Stimulated activated CD4-positive, alpha-beta T cell treated with anti-CD3 and anti-CD28 coated beads, Interleukin-1b, Interleukin-23, amount 100 ng/mL, for 1 hour (primary cell): ENCODE measurements at places on chromosomes 2 and 18.

DNA sequence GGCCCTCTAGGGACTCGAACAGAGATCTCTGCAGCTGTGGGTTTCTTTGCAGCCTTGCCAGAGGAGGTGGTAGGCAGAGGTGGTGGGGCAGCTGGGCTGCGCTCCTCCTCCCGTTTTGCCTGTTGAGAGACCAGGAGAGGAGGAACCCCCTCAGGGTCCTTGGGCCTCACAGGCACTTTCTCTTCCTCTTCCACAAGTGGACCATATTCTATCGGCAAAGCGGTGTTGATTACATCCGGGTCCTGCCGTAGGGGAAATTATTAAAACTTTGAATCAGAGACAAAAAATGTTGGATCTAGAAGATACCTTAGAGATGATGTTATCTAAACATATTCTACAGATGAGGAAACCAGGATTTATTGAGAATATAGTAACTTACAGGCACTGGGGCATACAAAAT, 78.5 kb downstream of the CLIP4 start:
- no peak for DNase-seq

DNA sequence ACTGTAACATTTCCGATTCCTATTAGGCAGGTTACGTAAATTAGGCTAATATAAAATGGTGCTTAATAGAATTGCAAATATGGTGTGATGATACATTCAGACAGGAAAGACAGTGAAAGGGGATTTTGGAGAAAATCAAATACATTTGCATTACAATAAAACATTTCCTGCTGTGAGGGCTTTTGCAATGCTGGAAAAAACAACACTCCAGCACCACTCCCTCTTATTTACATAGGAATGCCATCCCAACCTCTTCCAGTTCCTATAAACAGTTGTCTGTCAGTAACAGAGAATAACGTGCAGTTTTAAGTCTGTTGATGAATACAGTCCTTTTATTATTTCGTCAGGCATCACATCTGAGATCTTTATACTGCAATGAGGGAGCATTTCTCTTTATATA, 298.8 kb upstream of the FANCL start:
- DNase-seq = no peak

DNA sequence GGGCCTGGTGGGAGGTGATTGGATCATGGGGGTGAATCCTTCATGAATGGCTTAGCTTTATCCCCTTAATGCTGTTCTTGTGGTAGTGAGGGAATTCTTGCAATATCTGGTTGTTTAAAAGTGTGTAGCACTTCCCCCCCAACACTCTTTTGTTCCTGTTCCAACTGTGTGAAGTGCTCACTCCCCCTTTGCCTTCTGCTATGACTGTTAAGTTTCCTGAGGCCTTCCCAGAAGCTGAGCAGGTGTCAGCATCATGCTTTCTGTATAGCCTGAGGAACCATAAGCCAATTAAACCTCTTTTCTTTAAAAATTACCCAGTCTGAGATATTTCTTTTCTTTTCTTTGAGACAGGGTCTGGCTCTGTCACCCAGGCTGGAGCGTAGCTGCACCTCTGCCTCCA, 139.4 kb downstream of the RNF152 start:
- DNase-seq = no peak

DNA sequence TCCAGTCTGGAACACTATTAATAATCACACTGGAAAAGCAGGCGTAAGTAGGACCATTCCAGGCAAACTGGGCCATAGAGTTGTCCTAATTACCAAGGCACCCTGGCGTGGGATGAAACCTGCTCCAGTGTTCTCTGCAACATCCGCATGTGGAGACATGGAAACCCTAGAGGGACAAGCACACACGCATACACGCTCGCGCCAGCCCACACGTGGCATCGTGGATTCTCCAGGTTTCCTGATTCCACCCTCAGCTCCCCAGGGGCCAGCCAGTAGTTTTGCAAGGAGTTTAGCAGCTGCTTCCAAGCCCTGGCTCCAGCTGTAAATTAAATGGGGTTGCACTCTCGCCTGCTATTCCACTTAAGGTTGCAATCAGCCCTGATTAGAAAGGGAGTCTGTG, 127.7 kb downstream of the DYSF start:
- no peak for DNase-seq

DNA sequence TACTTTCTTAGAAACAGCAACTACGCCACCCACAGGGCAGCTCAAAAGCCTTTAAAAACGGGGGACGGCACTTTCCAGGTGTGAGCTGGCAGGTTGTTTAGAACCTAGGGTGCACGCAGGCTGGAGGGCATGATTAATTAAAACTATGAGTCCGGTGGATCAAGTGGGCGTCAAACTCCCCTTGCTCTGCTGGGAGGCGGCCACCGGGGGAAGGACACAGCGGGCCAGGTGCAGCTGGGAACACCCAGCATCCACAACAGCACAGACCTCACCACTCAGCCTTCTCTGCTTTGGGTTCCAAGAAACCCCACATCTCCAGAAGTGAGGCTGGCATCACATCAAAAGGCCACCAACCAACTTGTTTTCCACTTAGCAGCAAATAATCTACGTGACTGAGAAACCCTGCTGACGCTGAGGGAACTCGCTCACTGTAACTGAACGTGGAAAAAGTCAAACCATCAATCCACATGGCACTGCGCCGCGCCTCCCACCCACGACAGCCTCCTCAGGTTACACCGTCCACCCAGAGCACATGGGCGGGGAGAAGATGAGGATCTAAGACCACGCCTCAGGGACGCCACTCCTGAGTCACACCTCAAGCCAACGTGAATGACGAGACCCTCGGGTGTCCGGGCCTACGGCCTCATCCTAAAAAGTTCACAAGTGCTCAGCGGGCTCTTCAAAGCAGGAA, 118.2 kb downstream of the ZNF516 start:
- DNase-seq = no peak

- DNase-seq = no peak
These were observed 78.5 kb downstream of the TPO start for GRCh38 chr2:1491751-1492150.

DNA sequence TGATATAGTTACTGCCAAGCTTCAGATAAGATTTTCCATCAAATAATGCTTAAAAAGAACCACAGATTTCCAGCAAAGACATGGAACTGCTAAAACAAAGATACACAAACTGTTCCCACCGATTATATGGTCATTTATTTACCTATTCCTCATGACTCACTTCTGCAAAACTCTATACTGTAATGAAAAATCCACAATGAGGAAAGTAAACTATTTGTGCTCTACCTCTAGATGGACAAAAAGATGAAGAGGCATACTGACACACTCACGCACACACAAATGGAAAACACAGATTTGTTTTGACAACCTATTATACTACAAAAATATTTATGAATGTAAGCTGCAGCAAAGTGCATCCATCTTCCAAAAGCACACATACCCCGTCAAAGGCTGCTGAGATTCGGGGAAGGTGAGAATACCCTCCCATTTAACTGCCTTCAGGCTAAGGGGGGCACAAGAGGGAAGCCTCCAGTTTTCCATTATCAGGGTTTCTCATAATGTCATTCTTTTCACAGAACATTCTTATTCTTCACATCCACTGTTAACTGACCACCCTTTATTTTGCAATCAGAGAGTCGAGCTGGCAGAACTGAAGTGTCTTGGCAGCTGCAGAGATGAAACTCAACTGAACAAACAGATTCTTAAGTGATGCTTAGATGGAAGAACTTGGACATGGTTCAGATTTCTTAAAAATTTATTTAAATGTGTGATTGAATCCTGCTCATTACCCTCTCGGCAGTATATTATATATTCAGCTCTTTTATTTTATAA, 115.9 kb upstream of the TANK start:
- DNase-seq = no peak

DNA sequence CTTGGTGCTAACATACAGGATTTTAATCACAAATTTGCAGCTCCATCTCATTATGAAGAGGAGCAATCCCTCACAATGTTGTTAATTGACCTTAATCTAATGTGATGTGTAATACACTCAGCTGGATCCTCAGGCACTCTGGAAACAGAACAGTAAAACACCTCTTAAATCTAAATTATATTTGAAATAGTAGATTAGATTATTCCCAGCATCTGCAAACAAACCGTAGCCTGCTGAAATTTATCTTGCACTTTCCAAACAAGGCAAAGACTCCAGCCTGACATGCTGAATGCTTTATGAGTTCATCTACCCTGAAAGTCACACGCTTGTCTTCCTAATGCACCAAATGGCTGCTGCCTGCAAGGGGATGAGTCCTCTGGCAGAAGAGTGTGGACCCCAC, 402.3 kb upstream of the GYPC start:
- no peak for DNase-seq

- no peak for DNase-seq
These were observed 19.4 kb upstream of the DUSP2 start for GRCh38 chr2:96164459-96165184.

DNA sequence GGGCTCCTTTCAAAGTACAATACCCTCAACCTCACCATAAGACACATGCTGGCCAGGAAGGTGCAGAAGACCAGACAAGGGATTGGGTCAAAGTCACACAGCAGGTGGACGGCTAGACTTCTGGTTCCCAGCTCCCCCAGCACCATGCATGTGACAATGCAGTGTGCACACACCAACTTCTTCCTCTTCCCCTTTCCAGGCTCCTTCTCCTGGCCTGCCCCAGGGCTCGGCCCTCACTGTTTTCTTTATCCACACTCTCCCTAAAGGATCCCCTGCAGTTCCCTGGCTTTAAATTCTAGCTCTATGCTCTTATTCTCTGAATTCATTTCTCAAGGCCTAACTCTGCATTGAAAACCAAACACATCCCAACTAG, 82.3 kb downstream of the LOXHD1 start:
- no peak for DNase-seq

DNA sequence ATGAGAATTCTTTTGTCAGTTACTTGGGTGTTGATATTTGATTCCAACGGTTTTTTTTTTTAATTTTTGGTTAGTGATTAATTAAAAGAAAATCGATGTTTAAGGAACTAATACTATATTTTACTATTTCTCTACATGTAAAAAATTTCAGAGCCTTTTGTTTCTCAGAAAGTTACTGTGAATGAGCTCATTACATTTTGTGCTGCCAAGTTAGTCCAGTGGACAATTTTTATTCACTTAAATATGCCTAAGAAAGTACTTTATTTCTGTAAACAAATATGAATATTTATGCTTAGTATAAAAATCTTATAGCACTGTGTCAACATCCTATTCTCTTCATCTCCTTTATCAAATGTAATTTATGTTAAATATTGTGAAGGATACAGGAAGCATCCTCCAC, 309.3 kb downstream of the CTNNA2 start:
- DNase-seq = no peak

GRCh38 chr2:106115250-106115649, 78.9 kb downstream of the UXS1 start:
- no peak for DNase-seq

GRCh38 chr2:162710287-162710890, 128.2 kb downstream of the KCNH7 start:
- DNase-seq = no peak
